Naive thymus-derived CD4-positive, alpha-beta T cell (primary cell): ENCODE measurements at places on chromosomes 11 and 22.

DNA sequence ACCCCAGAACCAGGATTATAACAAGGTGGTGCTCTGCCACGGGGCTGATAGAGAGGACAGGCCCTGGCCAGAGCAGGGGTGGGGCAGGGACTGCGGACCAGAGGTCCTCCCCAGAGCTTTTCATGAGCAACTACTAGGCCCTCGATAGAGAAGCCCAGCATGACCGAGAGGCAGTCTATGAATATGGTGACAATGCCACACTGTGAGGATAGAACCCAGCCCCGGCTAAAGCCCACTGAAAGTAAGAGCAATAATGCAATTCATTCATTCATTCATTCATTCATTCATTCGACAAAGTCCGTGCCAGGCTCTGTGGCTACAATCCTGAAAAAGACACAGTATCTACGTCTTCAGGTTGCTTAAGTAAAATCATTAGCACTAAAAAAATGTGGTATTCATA is 35.6 kb upstream of the CD5 start:
- no peak for DNase-seq

GRCh38 chr11:66281776-66282467 is 3.9 kb downstream of the CNIH2 start:
- DNase-seq = no peak

- no peak for DNase-seq
Observed at GRCh38 chr11:117607449-117607848, 189.6 kb downstream of the DSCAML1 start.

- DNase-seq = no peak
Observed at GRCh38 chr11:70104419-70104818, 26.3 kb downstream of the ANO1 start.

- DNase-seq = peak; percentile 55
Observed at GRCh38 chr11:123640677-123641494, 13.5 kb downstream of the SCN3B start.

- peak; percentile 31 for DNase-seq
Observed at GRCh38 chr22:46432164-46433068, 96.9 kb downstream of the TRMU start.

GRCh38 chr11:104279587-104279986 is 115.6 kb upstream of the PDGFD start:
- no peak for DNase-seq

- DNase-seq = no peak
Observed at GRCh38 chr11:2778630-2779498, 79.1 kb upstream of the KCNQ1OT1 start.

GRCh38 chr22:19597399-19597735 is 73.2 kb upstream of the CLDN5 start:
- peak; percentile 86 for DNase-seq

- no peak for DNase-seq
Observed at GRCh38 chr22:33650244-33650643, 270.0 kb downstream of the LARGE1 start.

DNA sequence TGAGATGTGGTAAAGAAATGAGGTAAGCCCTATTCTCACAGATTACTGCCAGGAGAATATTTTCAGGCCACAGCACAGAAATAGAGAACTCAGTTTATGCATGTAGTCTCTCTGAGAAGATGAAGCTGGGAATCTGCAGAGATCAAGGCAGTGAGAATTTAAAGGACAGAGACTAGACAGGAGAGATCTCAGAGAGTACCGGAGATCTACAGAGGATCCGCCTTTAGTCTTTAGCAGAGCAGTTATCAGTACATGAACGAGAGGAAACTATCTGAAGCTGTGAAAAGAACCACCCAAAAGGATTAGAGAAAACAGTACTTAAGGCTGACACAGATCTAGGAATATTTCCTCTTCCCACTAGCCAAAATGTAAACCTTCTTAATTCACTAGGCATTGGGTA is 101.5 kb downstream of the DLG2 start:
- DNase-seq = no peak

- DNase-seq = no peak
Observed at GRCh38 chr22:29780748-29781676, 13.8 kb downstream of the UQCR10 start.

- DNase-seq = no peak
Observed at GRCh38 chr11:1925373-1926155, 6.1 kb downstream of the TNNT3 start.

DNA sequence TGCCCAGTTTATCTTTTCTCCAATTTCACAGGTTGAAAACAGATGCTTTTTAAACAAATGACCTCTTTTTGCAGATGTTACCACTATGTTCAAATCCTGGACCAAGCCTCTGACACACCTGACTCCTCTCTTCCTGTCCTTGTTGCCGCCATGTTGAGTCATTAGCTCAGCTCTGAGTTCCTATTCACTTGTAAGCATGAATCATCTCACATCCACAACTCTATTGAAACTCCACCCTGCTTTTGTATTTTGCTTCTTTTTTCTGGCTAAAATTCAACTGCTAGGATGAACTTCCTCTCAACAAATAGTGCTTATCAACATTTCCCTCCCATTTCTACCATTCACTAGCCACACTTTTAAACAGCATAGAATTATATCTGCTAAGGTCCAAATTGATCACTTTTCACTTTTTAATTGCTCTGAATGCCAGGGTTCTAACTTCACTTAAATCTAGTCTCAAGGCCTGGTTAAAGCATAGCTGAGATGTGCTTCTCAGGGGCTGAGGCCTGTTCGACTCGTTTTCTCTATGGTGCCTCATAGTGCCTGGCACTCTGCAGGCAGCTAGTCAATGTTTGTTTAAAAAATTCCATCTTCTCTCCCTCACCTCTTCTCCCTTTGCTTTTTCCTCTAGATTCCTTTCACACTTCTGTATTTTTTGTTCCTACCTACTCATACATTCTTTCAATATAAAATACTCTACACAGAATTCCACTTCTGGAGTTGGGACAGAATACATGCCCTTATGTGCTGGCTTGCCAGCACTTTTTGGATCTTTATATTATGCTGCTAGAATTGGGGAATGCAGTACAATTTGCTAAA is 3.9 kb downstream of the JOSD1 start:
- no peak for DNase-seq

DNA sequence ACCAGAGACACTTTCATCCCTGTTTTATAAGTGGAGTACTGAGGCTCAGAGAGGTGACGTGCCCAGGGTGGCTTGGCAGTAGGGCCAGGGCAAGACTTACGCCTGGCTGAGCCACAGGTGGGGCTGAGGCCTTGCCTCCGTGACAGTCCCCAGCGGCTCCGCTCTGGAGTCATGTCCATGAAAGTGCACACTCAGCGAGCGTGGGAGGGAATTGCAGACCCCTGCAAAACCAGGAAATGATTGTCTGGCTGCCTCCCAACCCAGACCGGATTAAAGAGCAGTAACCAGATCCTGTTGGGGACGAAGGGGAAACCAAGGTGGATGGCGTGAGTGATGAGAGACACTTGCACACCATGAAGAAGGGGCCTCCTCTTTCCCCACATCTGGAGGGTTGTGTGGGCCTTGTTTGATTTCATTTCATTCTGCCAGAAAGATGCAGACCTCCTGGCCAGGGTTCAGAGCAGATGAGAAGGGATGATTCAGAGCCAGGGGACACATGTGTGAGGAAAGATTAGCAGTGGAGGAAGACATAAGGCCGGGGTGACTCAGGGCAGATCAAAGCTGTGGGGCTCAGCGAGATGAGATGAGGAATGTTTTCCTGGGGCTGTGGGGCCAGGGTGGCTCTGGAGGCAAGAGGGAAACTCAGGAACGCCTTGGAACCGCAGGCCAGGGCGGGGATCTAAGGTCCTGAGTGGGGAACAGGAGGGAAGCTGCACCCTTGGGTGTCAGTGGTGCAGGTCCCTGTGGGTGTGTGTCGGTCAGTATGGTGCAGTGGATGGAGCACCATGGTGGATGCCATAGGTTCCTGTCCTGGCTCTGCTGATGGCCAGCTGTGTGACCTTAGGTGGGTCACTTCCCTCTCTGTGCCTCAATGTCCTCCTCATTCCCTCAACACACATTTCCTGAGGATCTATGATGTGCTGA is 29.9 kb upstream of the LRRC32 start:
- no peak for DNase-seq

DNA sequence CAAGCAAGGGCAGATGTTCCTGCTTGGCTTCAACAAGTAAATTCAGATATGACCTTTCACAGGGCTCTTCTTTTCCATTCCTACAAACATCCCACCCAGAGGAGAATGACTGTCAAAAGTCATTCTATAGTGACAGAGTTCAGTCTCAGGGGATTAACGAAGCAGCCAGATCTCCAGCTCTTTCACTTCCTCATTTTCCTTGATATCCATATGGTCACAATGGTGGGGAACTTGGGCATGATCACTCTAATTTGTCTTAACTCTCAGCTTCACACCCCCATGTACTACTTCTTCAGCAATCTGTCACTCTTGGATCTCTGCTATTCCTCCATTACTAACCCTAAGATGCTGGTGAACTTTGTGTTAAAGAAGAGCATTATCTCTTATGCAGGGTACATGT is 15.0 kb upstream of the OR8B8 start:
- DNase-seq = no peak

DNA sequence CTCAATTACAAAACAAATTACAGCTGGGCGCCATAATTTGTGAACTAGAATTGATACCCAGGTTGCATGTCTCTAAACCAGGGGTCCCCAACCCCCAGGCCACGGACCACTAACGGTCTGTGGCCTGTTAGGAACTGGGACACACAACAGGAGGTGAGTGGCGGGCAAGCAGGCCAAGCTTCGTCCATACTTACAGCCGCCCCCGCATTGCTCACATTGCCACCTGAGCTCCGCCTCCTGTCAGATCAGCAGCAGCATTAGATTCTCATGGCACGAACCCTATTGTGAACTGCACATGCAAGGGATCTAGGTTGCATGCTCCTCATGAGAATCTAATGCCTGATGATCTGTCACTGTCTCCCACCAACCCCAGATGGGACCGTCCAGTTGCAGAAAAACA is 12.9 kb downstream of the FCHSD2 start:
- no peak for DNase-seq

DNA sequence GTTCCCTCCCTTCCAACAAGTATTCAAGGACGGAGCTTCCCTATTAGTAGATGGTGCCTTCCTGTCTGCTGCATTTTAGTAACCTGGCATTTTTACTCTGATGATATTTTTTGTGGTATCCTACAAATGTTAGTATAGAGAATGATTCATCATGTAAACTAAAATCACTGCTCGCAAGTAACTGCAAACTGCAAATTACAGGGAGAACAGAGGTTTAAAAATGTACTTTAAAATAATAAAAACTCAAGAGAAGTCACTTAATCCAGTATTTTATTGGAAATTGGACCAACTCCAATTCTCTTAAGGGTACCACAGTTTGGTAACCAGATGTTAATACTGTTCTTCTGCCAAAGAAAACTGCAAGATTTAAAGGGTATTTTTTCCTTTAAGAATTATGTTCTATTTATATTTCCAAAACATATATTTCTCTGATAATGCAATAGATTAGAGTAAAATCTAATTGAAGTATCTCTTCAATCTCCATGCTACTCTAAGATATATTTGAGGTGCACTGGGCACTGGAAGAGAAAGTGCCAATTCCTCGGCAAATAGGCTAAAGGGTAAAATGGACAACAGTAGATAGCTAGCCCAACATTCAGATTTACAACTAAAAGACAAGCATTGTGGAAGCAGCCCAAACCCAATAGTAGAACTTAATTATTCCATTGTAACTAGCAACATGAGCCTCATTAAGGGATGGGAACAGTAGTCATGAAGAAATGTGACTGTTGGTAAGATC is 298.0 kb downstream of the TTC28 start:
- no peak for DNase-seq

DNA sequence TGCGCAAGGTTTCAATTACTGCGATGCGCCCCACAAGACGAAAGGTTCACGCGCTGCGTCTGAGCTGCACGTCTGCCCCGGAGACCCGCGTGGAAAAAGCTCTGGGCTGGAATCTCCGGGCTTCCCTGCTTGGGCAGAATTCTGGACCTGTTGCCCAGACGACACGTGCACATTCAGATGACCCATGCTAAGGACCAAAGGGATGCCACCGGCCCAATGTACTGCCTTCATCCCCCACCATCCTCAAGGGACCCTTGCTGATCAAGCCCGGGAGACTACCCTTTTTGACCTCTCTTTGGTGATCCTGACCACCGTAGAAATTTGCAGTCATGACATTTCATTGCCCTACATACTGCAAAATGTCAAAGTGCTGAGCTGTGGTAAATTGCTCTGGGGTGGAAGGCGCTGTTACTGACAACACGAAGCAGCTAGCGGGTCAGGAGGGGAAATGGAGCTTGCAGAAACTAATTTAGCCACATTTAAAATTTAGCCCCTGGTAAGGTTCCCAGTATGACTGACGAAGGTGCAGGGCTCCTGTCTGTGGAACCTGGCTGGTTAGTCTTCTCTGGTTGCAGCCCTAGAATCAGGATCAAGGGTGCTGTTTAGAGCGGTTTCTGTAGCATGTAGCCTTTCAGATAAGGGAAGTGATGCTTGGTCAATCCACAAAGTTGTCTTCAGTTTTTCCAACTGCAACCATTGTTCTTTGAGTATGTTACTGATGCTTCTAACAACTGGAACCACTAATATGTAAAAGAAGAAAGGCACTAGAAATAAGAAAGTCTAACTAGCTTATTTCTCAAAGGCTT is 81.9 kb downstream of the PRR5L start:
- no peak for DNase-seq

DNA sequence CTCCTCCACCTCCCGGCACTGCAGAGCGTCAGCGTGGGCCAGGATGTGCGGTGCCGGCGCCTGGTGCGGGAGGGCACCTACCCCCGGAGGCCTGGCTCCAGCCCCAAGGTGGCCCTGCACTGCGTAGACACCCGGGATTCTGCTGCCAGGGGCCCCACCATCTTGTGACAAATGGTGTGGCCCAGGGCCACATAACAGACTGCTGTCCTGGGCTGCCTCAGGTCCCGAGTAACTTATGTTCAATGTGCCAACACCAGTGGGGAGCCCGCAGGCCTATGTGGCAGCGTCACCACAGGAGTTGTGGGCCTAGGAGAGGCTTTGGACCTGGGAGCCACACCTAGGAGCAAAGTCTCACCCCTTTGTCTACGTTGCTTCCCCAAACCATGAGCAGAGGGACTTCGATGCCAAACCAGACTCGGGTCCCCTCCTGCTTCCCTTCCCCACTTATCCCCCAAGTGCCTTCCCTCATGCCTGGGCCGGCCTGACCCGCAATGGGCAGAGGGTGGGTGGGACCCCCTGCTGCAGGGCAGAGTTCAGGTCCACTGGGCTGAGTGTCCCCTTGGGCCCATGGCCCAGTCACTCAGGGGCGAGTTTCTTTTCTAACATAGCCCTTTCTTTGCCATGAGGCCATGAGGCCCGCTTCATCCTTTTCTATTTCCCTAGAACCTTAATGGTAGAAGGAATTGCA is 13.5 kb downstream of the TSKU start:
- no peak for DNase-seq

- no peak for DNase-seq
Observed at GRCh38 chr11:110805756-110806155, 93.5 kb upstream of the ARHGAP20 start.

DNA sequence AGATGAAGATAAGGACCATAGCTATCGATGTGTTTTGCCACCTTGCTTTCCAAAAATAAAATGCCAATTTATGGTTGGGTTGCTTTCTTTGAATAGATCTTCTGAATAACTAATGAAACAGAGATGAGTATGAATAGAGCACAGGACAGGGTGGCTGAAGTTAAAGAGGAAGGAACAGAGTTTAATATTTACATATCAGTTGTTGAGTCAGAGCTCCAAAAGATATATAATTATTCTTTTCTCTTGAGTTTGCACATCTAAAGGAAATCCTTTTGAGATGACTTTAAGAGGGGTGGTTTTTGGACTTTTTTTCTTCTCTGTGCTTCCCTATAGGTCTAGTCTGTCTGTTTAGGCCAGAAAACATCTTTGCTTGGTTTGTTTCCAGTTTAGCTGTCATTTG is 115.2 kb downstream of the DDX10 start:
- no peak for DNase-seq

GRCh38 chr11:96622026-96622634 is 232.3 kb downstream of the JRKL start:
- DNase-seq = no peak

- no peak for DNase-seq
Observed at GRCh38 chr11:5230266-5230665, 3.4 kb upstream of the HBB start.
